ENCODE measurements at places on chromosomes 2 and 18.

DNA sequence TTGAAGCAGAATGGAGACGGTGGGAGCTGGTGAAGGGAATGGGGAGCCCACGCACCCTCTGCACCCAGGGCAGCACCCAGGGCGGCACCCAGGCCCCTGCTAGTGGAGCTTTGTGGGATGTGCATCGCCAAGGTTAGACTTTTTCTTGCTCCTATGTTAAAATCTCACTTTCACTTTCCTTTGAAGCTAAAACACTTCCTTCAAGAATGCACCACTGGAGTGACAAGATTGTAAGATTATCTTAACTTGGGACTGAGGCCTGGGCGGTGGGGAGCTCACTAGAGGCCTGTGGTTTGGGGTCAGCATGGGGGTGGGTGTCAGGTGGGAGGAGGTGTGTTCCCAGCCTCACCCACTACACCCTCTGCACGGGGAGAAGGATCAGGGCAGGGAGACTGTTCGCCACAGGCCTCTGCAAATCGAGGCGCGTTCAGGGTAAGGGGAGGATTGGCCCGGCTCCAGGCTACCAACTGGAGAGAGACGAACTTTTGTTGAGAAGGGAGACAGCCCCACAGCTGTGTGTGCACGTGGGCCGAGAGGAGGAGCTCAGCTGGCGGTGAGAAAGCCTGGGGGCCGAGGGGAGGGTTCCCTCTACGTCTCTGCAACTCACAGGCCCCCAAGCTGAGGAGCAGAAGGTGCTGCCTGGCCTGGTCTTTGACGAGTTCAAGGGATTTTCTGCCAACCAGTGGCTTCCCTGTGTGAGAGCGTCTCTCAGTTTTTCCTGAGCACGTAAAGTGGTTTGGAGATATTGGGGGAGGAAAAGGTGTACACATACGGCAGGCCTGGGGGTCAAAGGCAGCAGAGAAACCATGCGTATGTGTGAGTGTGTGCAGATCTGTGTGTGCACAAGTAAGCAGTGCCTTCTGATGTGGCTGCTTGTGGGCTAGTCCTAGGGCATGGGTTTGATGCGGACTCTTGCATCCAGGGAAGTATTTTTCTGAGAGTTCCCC, 147.7 kb downstream of the KLHL29 start:
- DNase-seq = no peak

- no peak for DNase-seq
Observed at GRCh38 chr2:30769481-30769780, 37.8 kb downstream of the CAPN13 start.

GRCh38 chr2:230512955-230513748, 97.2 kb downstream of the SP100 start:
- DNase-seq = no peak

- DNase-seq = no peak
Observed at GRCh38 chr2:88599527-88599926, 27.7 kb downstream of the EIF2AK3 start.

DNA sequence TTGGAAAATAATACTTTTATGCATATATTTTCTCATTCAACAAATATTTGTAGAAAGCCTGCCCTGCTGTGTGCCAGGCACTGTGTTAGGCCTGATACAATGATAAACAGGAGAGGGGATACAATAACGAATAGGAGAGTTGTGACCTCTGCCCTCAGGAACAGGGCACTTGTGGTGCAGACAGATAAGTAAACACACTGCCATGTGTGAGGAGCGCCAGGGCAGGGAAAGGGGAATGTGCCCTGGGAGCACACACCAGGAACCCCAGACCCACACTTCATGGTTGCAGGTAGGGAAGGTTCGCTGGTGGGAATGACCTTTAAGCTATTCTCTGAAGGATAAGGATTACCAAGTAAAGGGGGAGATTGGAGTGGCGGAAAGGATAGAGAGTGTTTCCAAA, 42.2 kb upstream of the DSC1 start:
- no peak for DNase-seq

- DNase-seq = no peak
Observed at GRCh38 chr2:161384864-161385263, 31.2 kb upstream of the TBR1 start.

DNA sequence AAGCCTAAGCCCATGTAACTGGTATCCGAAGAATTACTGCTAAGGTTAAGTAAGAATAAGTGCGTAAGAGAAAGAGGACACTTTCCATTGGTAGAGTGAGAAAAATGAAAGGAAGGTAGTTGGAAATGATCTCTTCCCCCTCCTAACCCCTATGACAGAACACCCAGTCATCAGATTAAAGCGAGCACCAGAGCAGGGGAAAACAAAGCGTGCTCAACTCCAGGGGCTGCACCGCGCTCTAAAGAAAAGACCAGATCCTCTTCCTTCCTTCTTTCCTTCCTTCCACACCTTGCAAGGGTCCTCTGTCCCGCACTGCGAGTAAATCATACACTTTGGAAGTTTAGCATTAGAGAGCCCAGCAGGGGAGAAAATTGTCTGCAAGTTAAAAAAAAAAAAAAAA, 971 bp upstream of the CDH7 start:
- DNase-seq = no peak

- no peak for DNase-seq
Observed at GRCh38 chr2:54259413-54260240, 3.6 kb upstream of the TSPYL6 start.

DNA sequence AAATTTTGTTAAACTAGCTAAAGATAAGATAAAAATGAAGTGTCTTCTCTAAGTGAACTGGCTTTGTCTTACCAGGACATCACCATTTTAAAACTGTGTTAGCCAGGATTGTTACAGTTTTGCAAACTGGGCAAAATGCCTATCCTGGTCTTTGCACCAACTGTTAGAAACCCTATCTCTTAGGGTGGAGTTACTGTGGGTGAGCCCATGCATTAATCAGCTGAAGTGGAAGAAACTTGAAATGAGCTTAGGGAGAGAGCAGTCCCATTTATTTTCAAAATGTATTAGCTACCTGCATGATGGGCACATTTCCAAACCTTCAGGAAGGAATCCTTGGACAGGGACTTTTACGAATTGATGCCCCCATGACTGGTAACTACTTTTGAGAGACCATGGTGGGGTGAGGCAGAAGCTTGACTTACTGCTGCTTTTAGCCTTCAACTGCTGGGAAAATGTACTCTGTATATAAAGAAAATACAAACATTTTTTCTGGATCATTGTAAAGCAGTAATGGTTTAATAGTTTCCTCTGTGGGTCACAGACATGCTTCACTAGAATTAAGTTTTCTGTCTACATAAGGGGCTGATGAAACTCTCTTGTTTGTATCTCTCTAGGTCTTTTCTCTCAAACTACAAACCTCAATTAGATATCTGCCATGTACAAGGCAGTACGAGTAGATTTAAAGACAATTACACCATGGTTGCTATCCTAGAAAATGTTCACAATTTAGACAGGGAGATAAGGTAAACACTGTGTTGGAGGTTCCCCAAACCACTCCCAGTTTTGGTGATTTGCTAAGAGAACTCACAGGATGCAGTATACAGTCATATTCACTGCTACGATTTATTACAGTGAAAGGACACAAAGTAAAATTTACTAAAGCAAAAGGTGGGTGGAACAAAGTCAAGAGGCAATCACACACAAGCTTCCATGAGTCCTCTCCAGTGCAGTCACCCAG, 321.4 kb upstream of the MMADHC start:
- DNase-seq = no peak

- no peak for DNase-seq
Observed at GRCh38 chr2:196101325-196101991, 32.8 kb upstream of the DNAH7 start.

DNA sequence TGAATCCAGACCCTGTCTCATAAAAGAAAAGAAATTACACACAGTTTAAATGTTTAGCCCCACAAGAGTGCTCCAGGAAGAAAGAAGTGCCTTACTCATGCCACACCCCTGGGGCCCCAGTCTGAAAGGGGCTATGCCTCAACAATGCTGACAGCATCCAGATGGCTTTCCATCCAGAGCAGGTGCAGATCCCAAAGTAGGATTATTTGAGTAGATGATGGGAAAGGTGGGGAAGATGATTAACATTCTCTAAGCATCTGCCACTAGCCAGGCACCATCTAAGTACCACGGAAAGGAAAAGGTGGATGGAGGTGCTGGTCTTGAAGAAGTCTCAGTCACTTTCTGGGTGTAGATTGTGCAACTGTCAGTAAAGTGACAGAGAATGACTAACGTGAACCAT, 16.3 kb downstream of the DPYSL5 start:
- no peak for DNase-seq

DNA sequence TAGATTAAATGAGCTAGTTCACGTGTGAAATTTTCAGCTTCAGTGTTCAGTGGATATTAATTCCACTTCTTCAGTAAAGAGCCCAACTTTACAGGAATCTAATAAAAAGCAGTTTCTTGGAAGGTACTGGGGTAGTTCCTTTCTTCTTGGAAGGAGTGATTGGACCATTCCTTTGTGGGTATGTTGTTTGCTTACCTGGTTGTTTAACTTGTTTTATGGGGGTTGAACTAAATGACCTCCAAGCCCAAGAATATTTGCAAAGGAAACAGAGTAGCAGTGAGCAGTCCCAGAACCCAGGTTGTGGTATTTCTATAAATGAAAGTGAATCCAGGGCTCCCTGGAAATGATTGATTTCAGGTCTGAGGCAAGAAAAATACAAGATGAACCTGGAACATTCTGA, 31.4 kb downstream of the KCNJ13 start:
- DNase-seq = no peak

GRCh38 chr2:74228772-74229171, 30.4 kb downstream of the MTHFD2 start:
- DNase-seq = no peak

GRCh38 chr18:6476190-6476589, 61.5 kb upstream of the L3MBTL4 start:
- no peak for DNase-seq

GRCh38 chr18:24173997-24174396, 35.1 kb downstream of the CABYR start:
- no peak for DNase-seq

GRCh38 chr18:3626929-3627458, 177.0 kb downstream of the TGIF1 start:
- DNase-seq = no peak

DNA sequence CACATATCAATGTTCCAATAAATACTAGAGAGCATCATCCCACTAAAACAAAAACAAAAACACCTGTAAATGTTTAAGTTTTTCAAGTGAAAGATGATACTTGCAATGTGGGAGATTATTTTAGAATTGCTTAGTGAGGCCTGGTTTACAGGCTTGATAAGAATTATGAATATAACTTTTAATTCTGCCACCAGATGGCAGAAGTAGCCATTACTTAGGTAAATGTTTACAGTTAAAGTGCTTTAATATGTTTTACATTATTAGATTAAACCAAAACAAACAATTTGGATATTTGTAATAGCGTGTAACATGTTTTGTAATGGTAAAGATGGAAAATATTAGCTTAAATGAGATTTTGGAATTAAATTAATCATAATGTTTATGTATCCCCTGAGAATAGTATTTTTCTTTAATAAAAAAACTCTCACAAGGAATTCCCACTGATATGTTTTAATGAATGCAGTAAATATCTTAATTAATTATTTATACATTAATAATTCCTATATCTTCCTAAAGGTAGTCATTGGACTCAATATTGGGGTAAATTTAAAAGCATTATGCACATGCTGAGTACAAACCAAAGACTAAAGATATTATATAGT, 522.0 kb downstream of the SPAG16 start:
- DNase-seq = no peak

- no peak for DNase-seq
Observed at GRCh38 chr18:55838319-55838718, 250.3 kb upstream of the TCF4 start.

GRCh38 chr2:234702731-234703225, 205.9 kb upstream of the ARL4C start:
- peak; percentile 60 for DNase-seq

- DNase-seq = no peak
Observed at GRCh38 chr18:62526098-62527025, 3.5 kb downstream of the ZCCHC2 start.
